ENCODE measurements at places on chromosomes 6 and 20.

GRCh38 chr6:73665686-73666319 lies 12.0 kb upstream of the SLC17A5 start:
- no peak for DNase-seq

DNA sequence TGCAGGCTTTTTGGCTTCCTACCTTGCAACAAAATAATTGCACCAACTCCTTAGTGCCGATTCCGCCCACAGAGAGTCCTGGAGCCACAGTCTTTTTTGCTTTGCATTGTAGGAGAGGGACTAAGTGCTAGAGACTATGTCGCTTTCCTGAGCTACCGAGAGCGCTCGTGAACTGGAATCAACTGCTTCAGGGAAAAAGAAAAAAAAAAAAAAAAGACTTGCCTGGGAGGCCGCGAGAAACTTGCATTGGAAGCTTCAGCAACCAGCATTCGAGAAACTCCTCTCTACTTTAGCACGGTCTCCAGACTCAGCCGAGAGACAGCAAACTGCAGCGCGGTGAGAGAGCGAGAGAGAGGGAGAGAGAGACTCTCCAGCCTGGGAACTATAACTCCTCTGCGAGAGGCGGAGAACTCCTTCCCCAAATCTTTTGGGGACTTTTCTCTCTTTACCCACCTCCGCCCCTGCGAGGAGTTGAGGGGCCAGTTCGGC lies 420 bp downstream of the SOX4 start:
- DNase-seq = peak; percentile 16

DNA sequence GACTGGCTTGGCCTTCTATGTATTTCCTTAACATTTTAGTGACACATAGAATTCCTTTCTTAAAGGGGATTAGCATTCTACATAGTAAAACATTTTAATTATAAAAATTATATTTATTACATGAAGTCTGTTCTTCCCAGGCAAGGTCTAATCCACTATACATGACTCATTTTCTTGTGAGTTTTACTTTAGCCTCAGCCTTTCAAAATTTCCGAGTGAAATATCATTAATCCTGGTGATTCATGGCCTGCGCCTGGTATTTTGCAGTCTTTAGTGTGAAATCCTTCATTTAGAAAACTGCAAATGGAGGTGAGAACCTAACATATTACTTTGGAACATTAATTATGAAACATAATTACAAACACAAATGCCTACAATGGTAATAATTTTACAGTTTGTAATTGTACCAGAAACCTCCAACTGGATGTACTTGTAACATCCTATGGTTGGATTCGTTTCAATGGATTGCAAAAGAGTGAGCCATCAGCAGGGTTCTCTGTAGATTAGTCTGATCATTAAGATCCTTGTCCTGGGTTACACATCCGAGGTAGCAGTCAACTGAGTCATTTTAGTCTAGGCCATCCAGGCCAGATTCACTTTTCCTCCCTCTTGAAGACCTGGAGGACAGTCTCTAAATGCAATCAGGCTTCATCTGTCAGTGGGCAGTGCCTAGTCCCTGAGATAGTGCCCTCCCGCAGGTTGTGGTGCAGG lies 272.0 kb downstream of the PACRG start:
- DNase-seq = no peak

GRCh38 chr6:100126790-100127484 lies 132.9 kb upstream of the MCHR2 start:
- no peak for DNase-seq

- DNase-seq = no peak
These were observed 73.2 kb downstream of the BCKDHB start for GRCh38 chr6:80179695-80180094.

DNA sequence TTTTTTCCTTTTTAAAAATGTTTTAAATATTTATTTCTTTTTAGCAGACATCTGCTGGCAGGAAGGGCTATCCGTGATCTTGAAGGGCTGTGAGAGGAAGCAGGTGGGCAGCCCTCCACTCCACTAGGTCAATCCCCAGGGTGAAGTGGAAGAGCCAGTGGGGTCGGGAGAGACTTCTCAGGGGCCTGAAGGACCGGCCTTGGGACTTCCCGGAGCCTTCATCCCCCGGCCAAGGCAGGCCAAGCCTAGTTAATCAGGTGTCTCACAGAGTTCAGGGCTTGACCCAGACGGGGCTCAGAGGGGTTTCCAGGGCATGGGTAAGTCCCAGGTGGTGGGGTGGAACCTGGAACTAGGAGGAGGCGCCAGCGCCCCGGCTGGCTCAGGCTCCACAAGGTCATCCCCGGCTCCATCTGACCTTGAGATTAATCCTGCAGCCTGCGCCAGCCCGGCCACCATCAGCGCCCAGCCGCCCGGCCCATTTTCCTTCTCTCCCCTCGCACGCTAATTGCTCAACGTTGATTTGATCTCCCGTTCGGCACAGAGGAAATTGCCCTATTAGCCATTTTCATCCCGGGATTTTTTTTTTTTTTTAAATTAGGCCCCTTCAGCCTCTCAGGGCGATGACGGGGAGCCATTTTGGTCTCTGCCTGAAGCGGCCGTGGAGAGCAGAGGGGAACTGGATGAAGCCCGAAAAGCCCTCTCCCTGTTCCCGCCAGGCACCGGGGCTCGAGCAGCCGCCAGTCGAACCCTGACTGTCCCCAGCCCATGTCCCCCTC lies 44.4 kb downstream of the MDFI start:
- DNase-seq = no peak
